ENCODE measurements at places on chromosomes 7 and 10.
A peak's percentile ranks its signal among the peaks of the same experiment; 100 is the strongest.

- no peak for DNase-seq
Measured at GRCh38 chr7:18356191-18356645, 139.3 kb upstream of the HDAC9 start.

DNA sequence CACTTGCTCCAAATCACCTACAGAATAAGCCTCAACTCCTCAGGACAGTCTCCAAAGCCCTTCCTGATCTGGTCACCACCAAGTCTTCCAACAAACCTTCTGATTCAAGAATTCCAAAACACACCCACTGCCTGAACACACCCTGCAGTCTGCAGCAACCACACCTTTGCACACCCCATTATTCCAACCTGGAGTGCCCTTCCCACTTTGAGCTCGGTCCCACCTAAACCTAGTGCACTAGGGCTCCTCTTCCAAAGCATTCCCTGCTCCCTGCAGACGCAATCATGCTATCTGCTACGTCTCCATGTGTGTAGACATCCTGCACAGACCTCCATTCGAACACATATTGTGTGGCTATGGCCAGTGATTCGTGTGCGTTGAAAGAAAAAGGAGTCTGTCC lies 289.3 kb downstream of the GRID1 start:
- DNase-seq, result no peak

GRCh38 chr7:46450886-46451285 lies 529.8 kb upstream of the IGFBP3 start:
- no peak for DNase-seq

- no peak for DNase-seq
Measured at GRCh38 chr7:141418066-141418465, 133.1 kb upstream of the AGK start.

- DNase-seq, result no peak
Measured at GRCh38 chr7:158043551-158044481, 543.8 kb downstream of the PTPRN2 start.

- no peak for DNase-seq
Measured at GRCh38 chr10:17472481-17473227, 18.3 kb upstream of the ST8SIA6 start.

DNA sequence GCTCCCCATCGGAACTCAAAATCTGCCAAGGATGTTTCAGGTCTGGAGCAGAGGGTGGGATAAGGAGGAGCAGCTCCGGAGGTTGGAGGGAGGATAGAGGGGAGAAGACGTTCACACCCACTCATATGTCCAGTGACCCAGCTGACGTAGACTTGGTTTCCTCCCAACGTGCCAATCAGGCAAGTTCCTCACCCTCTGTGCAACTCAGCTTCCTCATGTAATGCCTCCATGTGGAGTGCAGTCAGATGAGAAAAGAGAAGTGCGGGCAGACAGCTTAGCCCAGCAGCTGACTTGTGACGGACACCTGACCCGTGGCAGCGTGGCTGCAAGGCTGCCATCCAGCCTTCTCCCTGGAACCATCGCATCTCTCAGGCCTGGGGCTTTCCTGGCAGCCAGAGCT lies 86.8 kb downstream of the NPTX2 start:
- DNase-seq, result no peak

GRCh38 chr10:17693009-17693408 lies 49.1 kb downstream of the STAM start:
- no peak for DNase-seq

GRCh38 chr7:83614112-83614511 lies 34.8 kb downstream of the SEMA3E start:
- DNase-seq, result no peak

DNA sequence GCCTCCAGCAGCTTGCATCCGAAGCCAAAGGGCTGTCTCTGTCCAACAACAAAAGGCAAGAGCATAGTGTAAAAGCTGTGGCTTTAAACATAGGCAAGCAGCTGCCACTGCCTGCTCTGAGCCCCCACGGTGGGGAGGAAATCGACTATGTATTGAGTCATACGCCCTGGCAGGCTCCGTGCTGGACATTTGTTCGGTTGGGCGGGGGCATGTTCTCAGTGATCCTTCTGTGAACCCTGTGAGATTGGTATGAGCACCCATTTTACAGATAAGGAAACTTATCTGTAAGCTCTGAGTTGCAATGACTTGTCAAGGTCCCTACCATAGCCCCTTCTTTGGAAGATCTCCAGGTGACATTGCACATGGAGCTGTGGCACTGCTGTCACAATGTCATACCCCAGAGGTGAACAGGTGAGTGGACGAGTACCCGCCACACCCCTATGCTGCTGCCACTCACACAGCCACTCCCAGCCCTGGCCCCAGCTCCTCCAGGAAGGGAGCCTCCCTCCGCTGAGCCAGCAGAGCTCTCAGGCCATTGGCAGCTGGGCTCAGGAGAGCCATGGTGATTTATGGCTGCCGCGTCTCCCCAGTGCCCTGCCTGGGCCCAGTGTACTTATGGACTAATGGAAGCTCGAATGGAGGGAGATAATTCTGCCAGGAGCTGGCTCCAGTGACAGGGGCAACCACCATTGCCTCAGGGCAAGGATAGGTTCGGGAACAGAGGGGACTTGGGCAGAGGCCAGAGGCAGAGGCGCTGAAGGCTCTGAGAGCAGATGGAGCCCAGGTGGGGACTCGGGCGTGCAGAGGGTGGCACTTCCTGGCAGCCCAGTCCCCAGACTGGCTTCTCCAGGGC lies 43.7 kb downstream of the UNC5B start:
- DNase-seq, result no peak

DNA sequence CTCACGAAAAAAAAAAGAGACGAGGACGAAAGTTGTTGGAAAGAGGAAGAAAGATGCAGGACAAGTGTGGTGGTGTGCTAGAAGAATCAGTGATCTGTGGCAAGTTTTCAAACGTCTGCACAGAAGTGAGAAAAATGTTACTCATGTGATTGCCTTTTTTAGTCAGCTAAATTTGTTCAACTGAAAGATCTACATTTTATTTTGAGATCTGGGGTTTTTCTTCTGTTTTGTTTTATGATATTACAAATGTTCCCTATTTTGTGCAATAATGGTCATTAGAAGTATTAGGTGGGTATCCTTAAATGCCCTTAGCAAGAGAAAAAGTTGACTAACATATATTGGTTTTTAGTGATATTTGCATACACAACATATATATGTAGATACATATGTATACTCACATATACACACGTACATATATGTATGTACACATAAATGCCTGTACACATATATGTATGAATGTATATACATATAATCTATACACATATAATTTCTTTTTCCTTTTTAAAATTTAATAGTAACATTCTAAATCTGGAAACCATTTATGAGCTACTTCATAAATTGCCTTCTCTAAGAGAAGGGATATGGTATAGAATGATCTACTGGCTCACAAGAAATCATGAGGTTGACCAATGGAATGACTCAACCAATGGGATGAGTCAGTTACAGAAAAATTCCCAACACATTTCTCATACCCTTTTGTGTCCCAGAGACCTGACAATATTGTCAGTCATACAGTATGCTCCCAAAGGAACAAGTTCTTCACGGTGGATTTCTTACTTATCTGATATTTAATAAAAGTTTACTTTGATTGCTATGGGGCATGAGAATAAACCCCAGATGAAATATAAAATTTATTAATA lies 38.4 kb downstream of the SLC39A12 start:
- no peak for DNase-seq

- DNase-seq, result no peak
Measured at GRCh38 chr7:139657725-139658124, 120.1 kb downstream of the HIPK2 start.

DNA sequence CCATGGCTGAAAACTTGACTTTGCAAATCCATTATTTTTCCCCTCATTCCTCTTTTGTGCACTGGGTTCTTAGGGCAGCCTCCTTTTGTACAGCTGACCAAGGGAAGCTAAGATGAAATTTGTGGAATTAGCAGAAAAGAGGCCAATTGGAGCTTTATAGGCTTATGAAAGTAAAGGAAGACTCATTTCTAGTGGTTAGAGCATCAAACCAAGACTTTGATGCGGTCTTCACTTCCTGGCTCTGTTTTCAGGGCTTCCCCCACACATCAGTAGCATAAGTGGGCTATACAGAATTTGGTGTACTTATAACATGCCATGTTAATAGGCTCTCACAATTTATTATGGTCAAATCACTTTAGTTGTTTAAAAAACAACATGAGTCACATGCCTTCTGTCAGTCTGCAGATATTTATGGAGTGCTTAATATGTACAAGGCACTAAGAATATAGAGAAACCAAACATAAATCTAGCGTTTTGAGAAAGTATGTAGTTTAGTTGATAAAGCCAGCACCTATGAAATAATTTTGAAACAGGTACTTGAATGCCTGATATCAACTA lies 5.7 kb downstream of the AUTS2 start:
- DNase-seq, result no peak

- DNase-seq, result no peak
Measured at GRCh38 chr10:97393034-97393573, 8.0 kb downstream of the RRP12 start.

GRCh38 chr7:94676431-94676830 lies 20.5 kb upstream of the SGCE start:
- DNase-seq, result no peak

DNA sequence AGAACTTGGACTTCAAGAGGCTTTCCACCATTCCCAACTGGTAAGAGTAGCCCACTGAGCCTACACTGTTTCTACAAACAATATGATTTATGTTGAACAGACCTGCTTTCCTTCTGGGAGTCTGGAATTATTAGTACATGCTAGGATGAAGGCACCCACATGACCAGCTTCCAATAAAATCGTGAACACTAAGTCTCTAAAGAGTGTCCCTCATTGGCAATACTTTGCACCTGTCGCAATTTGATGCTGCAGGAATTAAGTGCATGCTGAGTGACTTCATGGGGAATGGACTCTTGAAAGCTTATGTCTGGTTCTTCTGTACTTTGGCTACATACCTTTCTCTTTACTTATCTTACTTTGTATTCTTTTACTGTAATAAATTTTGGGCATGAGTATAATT lies 305.2 kb upstream of the GHITM start:
- no peak for DNase-seq

- DNase-seq, result no peak
Measured at GRCh38 chr7:782718-783449, 49.4 kb upstream of the SUN1 start.

- DNase-seq, result no peak
Measured at GRCh38 chr10:125206623-125207022, 46.3 kb upstream of the CTBP2 start.

- DNase-seq, result no peak
Measured at GRCh38 chr7:45394117-45394708, 180.0 kb upstream of the ADCY1 start.

GRCh38 chr10:17368708-17369272 lies 85.6 kb downstream of the ST8SIA6 start:
- no peak for DNase-seq

DNA sequence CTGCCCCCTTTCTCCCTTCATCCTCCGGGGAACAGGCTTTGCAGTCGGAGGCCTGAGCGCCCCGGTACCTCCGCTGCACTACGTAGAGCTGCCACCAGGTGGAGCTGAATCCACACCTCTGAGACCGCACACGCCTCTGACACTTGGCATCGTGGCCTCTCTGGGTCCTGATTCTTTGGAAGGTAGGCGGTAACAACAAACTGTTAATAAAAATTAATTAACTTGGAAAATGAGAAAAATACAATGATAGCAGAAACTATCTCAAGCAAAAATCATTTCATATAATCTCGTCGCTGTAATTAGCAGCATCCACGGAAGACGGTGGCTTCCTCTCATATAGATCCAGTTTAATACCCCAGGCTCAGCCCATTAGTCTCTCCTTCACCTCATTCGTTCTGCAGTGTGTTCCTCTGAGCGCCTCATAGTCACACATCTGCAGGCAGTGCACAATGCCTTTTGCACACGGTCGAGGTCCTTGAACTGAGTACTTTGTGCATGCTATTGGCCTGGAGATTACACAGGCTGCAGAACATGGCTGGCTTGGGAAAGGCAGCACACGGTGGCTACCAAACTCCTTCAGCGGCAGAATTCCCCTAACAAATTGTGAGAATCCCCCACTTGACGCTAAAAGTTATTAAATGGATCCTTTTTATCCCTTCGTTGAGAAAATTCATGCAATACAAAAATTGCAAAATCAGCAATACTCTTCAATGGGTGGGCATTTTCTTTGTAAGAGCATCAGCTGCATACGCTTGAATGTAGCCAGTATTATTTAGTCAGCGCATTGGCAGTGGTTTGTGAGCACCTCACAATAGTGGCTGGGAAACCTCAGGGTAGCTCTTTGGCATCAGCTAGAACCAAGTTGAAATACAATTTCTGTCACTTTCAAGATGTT lies 18.7 kb downstream of the OR9A2 start:
- DNase-seq, result peak; percentile 86

- no peak for DNase-seq
Measured at GRCh38 chr7:106392590-106392989, 107.8 kb upstream of the NAMPT start.

- no peak for DNase-seq
Measured at GRCh38 chr7:69638674-69639073, 40.4 kb downstream of the AUTS2 start.

DNA sequence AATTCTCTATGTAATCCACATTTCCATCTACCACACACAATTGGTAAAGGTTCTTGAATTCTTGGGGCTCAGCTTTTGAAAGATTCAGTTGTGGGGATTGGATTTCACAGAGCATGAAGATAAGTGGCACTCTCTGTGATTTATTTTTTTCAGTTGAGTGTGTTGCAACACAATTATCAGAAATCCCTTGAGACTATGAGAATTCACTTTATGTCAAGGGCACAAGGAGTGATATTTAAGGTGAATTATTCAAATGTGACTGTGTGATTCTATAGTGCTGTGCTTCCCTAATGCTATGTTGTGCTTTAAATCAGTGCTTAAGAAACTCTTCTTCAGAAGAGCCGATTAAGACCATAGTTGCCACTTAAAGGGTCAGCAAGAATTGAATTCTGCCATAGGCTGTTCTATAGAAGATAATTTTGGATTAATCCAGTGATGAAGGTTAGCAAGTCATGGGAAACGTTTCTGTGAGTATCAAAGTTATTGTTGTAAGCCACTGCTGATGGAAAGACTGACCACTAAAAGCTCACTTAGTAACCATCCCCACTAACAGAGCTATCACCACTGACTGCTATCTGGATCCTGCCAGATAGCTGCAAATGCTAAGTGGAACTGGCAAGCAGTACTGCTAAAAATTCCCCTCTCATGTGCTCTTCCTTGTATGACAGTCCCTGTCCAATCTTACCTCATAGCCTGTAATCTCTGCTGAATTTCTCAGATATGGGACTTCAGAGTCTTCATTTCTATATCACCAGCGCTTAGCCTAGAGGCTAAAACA lies 134.0 kb upstream of the SEMA3D start:
- DNase-seq, result no peak

Data from CD8-positive, alpha-beta T cell (primary cell).